ENCODE measurements at places on chromosomes 13 and 19.

- no peak for DNase-seq
Measured at GRCh38 chr19:29495901-29496441, 29.8 kb upstream of the VSTM2B start.

DNA sequence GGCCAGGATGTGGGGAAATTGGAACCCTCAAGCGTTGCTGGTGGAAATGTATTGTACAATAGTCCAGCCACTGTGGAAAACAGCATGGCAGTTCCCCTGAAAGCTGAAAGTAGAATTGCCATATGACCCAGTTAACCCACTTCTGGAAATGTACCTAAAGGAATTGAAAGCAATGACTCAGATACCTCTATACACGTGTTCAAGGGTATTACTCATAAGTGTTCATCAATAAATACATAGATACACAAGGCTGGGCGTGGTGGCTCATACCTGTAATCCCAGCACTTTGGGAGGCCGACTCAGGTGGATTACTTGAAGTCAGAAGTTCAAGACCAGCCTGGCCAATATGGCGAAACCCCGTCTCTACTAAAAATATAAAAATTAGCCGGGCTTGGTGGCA lies 71.9 kb upstream of the IRS2 start:
- no peak for DNase-seq

DNA sequence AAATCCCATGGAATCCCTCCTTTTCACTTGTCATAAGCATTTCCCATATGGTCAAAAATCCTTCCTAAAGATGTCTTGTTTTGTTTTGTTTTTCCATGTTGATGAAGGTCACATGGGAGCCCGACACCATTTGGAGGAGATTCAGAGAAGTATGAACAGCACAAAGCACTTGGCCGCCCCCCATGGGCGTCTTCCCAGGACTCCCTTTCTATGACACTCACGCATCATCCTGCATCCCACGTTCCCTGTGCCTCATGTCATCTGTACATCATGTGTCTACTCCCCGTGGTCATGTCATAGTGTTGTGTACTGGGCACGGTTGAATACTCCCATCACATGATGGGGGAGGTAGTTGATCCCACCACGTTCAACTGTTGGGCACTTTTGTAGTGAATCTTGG lies 2.0 kb downstream of the ZSCAN1 start:
- no peak for DNase-seq

- no peak for DNase-seq
Measured at GRCh38 chr19:2841855-2842574, 740 bp downstream of the ZNF555 start.

- no peak for DNase-seq
Measured at GRCh38 chr19:21440321-21440720, 43.4 kb downstream of the ZNF493 start.

DNA sequence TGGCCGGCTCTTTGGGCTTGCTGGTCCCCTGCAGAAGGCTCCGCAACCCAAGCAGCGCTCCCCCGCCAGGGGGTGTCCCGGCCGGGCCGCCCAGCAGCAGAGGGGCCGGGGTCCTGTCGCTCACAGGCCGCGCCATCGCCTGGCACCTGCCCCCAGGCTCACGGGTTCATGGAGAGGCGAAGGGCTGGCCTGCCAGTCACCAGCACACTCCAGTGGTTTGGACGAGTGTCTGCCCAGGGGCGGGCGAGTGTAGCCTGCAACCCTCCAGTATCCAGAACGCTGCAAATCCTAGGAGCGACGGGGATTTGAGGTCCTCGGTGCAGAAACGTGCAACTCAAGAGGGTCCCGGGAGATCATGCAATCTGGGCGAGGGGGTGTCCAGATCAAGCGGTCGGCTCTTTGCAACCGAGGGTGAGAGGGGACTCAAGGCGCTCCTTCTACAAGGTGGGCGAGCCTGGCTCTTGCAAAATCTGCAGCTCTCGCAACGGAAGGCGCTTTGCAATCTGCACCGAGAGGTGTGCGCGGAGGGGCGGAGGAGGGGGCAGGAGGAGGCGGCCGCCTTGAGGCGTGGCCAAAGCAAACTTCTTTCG lies at the start of gene DBP:
Gene DBP, minus strand, starts transcription at position 521 of the 590 bp plus-strand sequence. Its CDS starts 385 bp downstream, at position 136.
- no peak for DNase-seq

All from CD4-positive, alpha-beta T cell treated with Interleukin-4 for 4 hours (primary cell).